ENCODE measurements at places on chromosomes 2 and 18.

GRCh38 chr2:240786871-240787311, 33.1 kb downstream of the KIF1A start:
- DNase-seq, result no peak

GRCh38 chr2:195912079-195912478, 156.6 kb downstream of the DNAH7 start:
- no peak for DNase-seq

GRCh38 chr2:214107726-214108125, 303.1 kb upstream of the VWC2L start:
- no peak for DNase-seq

DNA sequence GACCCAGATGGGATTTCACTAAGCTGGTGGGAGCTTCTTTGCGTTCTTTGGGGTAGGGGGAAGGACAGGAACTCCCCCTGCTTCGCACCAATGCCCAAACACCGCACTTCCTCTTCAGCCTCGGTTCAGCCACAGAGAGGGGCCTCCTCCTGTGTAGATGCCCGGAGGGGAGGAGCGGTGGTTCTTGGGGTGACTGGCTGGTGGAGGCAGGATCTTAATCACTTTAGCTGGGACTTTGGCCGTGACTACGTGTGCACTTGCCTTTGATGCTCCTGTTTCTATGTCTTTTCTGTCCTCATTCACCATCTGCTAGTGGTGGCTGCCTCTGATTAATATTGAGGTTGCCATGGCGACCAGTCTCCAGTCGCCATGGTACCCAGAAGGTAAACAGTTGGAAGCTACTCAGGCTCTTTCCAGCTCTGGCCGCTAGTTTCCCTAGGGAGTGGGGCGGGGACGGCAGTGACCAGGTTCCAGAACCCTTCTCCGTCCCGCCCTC, 1.9 kb downstream of the CNGA3 start:
- no peak for DNase-seq

- DNase-seq, result no peak
Observed at GRCh38 chr18:67081482-67082211, 434.9 kb downstream of the DSEL start.

DNA sequence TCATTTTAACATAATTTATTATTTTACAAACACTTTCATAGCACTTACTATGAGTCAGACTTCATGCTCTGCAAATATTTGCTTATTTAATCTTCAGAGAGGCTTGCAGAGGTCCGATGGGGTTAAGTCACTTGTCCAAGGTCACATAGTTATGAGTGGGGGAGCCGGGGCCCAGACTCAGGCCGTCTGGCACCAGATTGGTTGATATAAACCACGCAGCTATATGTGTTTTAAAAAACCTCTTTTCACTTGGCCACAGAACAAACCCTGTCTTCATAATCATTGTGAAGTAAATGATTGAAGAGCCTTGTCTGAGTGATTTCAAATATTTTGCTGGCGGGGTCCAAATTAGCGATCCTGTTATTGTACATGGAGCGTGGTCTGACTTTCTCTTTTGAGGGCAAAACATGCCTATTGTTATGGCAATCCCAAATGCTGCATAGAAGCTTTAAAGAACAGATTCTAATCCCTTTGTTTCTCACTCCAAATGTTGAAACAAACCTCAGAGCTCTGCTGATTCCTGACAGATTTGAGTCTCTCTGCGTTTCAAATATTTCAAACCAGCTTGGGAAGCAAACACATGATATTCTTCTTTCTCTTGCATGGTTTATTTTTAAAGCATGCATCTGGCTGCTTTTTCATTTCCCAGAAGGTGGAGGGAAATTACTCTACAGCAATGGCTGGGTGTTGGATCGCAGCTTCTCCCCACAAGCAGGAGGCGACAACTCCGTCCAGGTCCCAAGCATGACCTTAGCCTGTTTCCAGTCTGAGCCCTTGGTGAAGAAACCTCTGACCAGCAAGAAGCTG, 142.4 kb downstream of the DDX1 start:
- peak; percentile 50 for DNase-seq

DNA sequence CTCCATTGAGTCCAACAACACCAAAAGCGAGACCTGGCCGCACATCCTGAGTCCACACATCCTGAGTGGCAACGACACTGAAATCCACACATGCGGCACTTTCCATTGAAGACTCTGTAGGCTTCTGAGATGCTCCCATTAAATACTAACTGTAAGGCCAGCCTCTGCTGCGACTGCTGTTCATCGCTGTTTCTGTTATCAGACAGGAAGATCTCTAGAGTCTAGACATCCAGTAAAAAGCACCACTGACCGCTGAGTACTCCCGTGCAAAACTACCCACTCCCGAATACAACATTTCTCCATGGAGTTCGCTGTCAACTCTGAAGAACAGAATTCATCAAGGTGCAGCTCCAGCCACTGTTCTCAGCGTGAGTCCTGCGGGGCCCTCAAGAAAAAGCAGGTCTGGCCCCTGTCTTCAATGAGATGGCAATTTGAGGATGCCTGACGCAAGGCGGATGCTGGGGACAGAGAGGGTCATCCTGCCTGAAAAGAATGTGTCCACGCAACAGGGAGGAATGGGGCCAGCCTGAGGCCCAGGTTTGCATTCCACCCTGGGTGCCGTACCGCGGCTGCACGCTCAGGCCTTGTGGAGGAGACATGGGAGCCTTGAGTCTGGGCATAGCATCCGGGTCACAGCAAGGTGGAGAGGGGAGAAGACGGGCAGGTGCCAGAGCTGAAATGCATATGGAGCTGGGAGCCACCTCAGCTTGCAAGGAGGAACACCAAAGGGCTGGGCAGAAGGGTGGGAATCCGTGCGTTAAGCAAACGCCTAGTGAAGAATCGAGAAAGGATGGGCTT, 61.9 kb downstream of the ZNF516 start:
- no peak for DNase-seq

- DNase-seq, result no peak
Observed at GRCh38 chr2:10260130-10260529, 42.6 kb upstream of the HPCAL1 start.
